ENCODE measurements at places on chromosomes 5 and 9.
A peak's percentile ranks its signal among the peaks of the same experiment; 100 is the strongest.

DNA sequence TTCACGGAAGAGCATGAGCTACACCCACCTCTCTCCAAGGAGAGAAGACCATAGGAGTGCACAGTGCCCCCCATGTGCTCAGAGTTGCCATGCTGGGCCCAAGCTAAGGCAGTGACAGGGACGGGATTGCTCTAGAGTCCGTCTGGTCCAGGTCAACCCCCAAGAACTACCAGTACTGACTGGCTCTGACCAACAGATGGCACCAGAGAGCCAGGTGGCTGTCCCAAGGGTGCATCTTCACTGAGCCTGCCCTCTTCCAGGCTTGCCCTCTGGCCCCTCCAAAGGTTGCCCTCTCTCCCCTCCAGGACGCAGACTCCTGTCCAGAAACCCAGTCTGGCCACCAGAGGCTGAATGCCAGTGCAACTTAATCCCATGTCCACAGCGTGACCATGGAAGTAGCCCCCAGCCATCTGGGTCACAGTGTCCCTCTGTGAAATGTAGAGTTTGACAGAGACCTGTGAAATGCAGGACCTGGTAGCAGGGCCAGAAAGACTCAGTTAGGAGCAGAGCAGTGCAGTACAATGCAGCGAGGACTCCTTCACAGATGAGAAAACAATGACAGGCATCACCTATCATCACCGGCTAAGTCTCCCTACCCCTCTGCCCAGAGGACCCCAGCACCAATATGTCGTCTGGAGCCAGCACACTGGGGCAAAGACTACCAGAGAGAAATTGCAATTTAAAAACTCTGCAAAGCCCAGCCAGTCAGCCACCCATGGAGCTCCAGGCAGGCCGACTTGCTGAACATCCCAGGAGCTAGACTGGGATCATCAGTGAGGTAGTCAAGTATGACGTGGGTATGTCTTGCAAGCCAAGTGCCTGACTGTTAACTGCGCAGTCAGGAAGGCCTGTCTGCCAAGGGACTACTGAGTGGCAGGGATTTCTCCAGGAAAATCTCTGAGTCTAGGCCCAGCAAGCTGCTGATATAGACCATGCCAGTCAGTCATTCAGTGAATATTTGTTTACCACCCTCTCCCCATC lies 7.7 kb upstream of the SKP1 start:
- DNase-seq = peak; percentile 76

DNA sequence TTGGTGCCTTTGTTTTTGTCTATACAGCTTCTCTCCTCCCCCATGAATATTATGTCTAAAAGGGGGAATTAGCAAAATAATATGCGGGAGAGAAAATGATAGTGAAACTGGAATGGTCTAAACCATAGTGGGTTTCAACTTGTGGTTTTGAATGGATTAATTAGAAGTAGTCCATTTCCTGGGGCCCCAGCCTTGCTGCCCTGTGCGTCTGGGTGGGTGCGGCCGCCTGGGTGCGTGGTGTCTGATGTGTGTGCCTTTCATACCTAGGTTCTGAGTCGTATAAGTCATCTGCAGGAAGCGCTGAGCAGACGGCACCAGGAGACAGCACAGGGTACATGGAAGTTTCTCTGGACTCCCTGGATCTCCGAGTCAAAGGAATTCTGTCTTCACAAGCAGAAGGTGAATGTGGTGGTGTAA lies 120.0 kb upstream of the CACNA1B start:
- peak; percentile 14 for DNase-seq

DNA sequence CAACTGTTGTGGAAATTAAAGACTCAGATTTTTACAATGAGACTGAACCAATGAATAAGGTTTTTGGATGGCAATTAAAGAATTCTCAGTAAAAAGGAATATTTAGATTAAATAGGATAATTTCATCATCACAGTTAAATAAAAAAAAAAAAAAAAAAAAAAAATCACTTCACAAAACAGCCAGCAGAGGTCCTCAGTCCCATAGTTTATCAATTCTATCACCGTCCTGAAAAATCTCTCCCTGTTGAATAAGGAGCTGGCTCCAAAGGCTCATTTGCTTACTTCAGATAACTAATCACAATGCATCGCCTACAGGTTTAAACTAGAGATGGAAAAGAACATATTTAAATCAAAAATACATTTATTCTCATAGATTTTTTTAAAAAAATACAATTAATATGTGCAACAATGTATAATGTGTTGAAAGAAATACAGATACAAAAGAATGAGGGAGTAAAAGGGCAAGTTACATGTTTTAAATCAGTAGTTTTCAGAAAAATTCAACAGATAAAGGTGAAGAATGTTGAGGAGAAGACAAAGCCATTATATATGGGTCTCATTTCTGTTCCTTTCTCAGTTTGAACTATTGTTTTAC lies 175.8 kb upstream of the CHD1 start:
- no peak for DNase-seq

DNA sequence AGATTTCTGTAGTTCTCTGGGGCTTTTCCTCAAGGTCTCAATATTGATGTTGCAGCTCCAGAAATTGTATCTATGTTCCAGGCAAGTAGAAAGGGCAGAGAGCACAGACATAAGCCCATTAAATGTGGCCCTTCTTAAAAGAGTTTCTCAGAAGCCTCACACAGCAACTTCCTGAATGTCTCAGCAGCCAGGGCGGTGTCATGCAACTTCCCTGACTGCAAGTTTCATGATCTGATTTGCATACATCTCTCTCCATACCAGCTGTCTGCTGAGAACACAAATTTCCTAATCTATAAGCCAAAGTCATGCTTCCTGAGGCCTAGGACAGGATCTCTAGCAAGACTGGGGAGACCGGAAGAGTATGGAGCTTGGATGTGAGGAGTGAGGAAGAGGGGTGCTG lies 13.0 kb downstream of the RGS7BP start:
- DNase-seq = no peak

- no peak for DNase-seq
Observed at GRCh38 chr9:71990466-71990865, 69.9 kb downstream of the C9orf57 start.

- DNase-seq = no peak
Observed at GRCh38 chr5:73103870-73104299, 16.5 kb upstream of the TMEM171 start.

GRCh38 chr5:124301850-124302249 lies 444.6 kb downstream of the ZNF608 start:
- no peak for DNase-seq

- DNase-seq = no peak
Observed at GRCh38 chr9:107000218-107000617, 137.3 kb downstream of the ZNF462 start.

DNA sequence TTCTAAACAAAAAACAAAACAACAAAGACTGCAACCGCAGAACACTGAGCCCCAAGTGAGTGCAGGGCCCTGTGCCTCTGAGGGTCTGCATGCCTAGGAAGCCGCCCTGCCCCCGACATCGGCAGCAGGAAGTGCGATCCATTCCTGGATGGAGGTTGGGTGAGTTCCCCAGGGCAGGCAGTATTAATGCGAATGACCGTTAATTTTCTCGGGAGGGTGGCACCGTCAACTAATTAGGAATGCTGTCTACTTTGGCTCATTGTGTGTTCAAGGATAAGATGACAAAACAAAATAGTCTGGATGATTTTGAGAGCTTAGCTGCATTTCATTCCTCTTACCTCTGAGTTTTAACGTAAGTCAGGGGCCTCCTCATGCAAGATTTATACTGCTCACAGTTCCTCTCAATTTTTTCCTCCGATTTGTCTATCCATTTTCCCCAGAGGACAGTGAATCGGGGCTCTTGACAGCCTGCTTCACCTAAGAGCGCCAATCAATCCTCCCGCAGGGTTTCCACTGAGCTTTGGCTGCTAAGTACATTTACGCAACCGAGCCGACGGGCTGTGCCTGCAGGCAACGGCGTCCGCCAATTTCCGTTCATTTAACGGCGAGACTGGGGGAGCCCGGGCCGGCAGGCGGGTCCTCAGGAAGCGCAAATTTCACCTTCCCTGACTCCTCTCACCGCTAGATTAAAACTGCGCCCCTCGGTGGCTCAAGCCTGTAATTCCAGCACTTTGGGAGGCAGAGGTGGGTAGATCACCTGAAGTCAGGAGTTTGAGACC lies 2.9 kb upstream of the NXNL2 start:
- DNase-seq = no peak

- DNase-seq = no peak
Observed at GRCh38 chr5:43332401-43332800, 19.2 kb upstream of the HMGCS1 start.

DNA sequence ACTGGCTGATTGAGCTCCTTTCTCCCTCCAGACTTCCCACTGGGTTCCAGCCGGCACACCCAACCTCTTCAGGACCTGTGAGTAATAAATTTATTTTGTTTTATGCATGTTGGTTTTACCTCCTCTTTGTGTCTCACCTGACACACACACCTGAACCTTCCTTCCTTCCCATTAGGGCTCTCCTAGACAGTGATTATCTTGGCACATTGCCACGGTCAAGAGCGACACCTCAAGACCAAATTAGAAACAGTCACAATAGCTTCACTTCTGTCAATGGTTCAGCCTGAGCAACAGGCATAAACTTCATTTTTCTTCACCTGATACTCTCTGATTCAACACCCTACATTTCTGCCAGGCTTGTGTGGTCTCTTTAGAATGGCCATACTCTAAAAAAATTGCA lies 296.3 kb upstream of the SMARCA2 start:
- no peak for DNase-seq

- DNase-seq = no peak
Observed at GRCh38 chr9:26888271-26888670, 4.3 kb downstream of the CAAP1 start.

DNA sequence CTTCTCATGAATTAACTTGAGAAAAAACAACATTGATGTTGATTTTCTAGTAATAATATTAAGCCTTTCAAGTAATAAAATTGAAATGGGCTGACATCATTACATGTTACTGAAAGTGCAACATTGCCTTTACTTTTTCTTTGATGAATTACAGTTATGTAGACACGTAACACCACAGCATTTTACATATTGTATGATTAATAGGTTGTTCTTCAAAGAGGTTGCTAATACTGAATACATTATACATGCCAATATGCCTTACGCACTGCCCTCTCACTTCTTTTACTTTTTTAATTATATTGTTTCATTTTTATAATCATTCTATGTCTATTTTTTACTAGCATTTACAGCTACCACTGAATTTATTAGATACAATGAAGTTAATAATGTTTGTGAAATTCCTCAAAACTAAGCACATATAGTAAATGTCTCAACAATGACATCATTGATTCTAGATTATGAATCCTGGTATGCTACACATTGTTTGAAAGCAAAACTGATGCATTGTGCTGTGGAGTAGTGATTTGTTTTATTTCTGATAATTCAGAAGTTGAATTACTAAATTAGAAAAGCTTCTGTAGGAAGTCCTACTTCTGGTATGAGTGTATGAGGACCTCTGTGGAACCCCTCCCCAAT lies 464.4 kb upstream of the IZUMO3 start:
- no peak for DNase-seq

GRCh38 chr9:113568571-113569321 lies 105.2 kb downstream of the RGS3 start:
- DNase-seq = no peak

DNA sequence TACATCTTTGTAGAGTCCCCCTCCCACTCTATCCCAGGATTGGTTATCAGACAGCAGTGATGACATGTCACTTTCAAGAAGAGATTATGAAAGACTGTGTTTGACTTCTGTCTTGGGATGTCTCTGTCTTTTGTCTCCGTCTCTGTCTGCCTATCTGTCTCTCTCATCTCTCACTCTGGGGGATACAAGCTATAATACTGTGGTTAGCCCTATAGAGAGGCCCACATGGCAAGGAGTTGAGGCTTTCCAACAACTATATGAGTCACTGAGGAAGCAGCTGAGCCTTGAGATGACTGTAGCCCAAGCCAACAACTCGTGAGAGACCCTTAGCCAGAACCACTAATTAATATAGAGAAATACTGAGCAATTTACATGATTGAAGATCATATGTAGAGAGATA lies 284.8 kb downstream of the PDE4D start:
- DNase-seq = no peak

DNA sequence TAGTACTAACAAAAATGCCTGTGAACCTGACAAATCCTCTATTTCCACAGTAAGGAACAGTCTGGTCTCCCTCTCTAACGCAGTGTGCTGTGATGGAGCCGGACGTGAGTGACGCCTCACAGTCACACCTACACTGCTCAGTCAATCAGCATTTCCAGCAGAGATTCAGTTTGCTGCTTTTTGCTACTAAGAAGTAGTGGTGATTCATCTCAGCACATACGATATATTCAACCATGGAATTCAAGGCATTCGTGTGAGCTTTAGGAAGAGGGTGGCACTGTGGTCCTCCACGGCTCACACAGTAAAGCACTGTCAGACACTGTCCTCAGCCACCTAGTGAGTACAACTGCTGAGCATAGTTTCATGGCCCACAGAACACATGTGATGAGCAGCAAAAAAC lies 70.9 kb downstream of the SETX start:
- DNase-seq = no peak

- no peak for DNase-seq
Observed at GRCh38 chr5:178398901-178399700, 166.5 kb upstream of the PHYKPL start.

DNA sequence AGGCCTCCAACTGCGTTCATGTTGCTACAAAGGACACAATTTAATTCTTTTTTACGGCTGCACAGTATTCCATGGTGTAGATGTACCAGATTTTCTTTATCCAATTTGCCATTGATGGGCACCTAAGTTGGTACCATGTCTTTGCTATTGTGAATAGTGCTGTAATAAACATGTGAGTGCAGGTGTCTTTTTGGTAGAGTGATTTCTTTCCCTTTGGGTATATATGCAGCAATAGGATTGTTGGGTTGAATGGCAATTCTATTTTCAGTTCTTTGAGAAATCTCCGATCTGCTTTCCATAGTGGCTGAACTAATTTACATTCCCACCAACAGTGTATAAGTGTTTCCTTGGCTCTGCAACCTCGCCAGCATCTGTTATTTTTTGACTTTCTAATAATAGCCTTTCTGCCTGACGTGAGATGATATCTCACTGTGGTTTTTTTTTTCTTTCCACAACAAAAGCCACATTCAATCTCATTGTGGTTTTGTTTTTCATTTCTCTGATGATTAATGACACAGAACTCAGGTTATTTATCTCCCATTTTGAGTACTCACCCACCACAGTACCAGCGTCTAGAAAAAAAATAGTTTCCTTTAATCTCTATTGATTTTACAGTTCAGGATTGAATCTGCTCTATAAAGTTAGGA lies 21.9 kb downstream of the ARRDC3 start:
- DNase-seq = peak; percentile 24

GRCh38 chr5:104998572-104998971 lies 1436.0 kb upstream of the NUDT12 start:
- no peak for DNase-seq

GRCh38 chr5:117102591-117102990 lies 528.0 kb upstream of the SEMA6A start:
- no peak for DNase-seq

Data from CD4-positive, alpha-beta memory T cell (primary cell).